Esophagus muscularis mucosa (tissue), 4 donors: ENCODE measurements at places on chromosomes 7 and 10.

DNA sequence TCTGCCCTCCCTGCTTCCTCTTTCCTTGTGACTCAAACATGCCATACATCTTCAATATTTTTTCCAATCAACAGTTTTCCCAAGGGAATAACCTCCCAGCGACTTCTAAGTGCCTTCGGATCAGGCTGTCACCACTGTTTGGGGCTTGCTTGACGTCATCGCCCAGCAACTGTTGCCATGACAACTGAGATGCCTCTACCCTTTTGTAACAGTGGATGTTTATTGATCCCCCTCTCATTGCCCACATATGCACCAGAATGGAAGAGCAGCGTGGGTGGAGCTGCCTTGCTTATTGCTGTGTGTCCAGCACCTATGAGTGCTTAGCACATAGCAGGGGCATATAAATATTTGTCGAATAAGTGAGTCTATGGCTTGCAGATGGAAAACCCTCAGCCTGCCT lies 14.4 kb downstream of the FFAR4 start:
- DNase-seq = no peak

- no peak for DNase-seq
These were observed 1361.8 kb downstream of the GATA3 start for GRCh38 chr10:9416331-9416730.

DNA sequence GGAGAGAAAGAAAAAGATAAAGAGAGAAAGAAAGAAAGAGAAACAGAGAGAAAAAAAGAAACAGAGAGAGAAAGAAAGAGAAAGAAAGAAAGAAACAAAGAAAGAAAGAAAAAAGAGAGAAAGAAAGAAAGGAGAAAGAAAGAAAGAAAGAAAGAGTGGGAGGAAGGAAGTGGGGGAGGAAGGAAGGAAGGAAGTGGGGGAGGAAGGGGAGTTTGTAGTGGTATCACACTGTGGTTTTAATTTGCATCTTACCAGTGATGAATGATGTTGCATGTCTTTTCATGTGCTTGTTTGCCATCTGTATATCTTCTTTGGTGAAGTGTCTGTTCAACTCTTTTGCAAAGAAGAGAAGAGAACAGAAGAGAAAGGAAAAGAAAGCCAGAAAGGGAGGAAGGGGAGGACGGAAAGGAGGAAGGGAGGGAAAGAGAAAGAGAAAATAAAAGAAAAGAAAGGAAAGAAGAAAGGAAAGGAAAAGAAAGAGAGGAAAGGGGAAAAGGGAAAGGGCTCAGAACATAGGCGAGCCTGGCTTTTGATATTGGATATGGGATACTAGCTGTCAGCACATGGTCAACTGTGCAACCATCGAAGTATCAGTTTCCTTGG lies 79.2 kb upstream of the FRMD4A start:
- DNase-seq = no peak

DNA sequence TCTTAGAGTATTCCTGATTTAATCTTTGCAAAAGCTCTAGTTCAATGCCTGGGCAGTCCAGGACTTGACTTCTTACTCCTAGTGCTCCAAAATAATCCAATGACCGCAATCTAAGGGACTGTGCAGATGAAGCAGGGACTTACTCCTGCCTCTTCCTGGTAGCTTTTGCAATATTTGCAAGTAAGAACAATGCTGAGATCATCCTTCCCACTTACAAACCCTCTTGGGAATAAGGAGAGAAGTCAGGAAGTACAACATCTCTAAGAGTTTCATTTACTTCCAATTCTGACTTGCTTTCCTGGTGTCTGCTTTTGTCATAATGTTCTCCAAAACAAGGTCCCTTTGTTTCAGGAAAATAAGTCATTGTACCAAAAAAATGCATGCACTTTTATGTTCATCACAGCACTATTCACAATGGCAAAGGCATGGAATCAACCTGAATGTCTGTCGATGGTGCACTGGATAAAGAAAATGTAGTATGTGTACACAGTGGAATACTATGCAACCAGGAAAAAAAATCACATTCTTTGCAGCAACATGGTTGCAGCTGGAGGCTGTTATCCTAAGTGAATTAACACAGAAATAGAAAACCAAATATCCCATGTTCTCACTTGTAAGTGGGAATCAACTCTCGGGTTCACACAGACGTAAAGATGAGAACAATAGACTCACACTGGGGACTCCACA lies 7.1 kb upstream of the KCNMA1 start:
- DNase-seq = no peak

DNA sequence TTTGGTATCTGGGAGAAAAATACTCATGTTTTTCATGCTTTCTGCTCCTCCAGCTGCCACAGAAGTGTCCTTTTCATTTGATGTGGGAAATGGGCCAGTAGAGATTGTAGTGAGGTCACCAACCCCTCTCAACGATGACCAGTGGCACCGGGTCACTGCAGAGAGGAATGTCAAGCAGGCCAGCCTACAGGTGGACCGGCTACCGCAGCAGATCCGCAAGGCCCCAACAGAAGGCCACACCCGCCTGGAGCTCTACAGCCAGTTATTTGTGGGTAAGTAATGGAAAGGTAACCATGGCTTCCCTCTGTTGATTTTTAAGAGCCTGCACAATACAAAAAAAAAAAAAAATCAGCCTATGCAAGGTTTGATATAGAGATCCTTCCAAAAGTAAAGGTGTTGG lies 443.1 kb upstream of the C7orf33 start:
- DNase-seq = no peak

DNA sequence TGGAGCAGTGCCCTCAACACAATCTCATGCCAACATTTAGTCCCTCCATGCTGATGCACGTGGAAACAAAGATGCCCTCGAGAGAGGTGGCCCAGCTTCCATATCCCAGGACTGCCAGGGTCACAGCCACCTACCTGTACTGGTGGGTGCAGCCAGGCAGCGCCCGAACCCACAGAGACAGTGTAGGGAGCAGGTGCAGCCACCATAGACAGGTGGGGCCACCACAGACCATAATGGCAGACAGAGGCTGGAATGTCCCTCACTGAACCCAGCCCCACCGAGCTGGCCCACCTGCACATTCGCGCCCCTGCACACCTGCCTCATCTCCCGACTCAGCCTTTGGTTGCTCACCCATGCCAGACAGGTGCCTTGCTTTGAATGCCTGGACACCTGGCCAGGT lies 18.3 kb upstream of the CPXM2 start:
- DNase-seq = no peak
